ENCODE measurements at places on chromosomes 4 and X.

DNA sequence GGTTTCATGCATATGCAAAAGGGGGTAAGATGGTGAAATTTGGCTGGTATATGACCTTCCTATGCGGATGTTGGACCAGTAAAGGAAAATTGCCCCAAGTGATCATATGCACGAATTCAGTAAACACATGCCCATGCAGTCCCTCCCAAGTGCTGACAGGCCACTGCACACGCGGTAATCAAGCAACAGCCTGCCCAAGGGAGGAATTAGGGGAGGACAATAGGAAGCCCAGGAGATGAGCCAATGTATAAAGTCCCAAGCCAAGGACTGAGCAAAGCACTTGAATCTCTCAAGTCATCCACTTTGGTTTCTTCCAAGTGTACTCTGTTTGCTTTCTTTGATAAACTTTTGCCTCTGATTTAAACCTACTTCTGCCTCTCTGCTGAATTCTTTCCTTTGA is 21.1 kb downstream of the MAGEB16 start:
- DNase-seq, result no peak

DNA sequence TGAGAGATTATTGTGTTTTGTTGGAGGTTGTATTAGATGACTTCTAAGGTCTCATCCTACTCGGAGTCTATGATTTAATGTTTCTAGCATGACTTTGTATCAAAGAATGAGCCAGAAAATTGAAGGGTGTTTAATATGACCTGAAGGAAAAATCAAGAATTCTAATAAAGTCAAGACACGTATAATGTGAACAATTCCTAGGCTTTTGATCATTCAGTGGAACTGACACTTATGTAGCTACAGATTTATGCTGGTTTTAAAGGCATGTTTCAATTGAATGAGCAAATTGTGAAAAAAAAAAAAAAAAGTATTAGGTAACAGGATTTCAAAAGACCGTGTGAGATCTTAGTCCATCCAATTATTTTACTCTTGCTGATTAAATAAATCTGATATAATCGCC is 64.9 kb downstream of the GRID2 start:
- no peak for DNase-seq

DNA sequence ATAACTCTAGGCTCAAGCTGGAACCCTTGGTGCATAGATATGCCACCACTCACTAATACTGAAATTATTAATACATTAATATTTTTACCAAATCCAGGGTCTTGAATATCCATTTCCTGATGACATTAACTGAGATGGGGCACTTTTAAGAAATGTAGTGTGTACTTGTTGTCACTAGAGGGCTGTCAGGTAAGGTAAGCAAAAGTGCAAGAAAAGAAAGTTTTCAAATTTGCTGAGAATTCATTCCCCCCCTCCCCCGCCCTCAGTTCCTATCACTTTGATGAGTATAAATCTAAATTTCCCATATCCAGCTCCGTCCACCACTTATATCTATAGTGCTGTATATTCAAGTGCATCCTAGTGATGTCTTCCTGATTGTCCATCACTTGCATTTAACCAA is 20.5 kb upstream of the WDR44 start:
- DNase-seq, result no peak

- no peak for DNase-seq
Observed at GRCh38 chrX:77977518-77977917, 8.1 kb upstream of the PGAM4 start.

DNA sequence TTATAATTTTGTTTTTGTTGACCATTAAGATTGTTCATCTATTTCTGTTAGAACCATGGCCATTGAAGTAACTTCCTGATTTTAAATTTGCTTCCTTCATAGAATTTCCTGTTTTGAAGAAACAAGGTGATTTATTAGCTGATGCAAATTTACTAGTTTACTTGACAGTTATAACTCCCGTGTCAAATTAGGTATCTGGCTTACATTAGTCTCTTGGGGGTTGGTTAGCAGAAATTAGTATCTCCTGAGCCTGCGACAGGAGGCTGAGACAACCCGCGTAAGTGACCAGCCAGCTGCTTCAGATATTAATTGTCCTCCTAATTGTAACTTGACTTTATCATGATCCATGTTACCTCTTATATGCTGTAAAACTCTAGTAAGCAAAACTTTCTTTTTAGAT is 154.3 kb downstream of the CFAP299 start:
- no peak for DNase-seq

- no peak for DNase-seq
Observed at GRCh38 chr4:153258750-153259149, 54.5 kb downstream of the TRIM2 start.

DNA sequence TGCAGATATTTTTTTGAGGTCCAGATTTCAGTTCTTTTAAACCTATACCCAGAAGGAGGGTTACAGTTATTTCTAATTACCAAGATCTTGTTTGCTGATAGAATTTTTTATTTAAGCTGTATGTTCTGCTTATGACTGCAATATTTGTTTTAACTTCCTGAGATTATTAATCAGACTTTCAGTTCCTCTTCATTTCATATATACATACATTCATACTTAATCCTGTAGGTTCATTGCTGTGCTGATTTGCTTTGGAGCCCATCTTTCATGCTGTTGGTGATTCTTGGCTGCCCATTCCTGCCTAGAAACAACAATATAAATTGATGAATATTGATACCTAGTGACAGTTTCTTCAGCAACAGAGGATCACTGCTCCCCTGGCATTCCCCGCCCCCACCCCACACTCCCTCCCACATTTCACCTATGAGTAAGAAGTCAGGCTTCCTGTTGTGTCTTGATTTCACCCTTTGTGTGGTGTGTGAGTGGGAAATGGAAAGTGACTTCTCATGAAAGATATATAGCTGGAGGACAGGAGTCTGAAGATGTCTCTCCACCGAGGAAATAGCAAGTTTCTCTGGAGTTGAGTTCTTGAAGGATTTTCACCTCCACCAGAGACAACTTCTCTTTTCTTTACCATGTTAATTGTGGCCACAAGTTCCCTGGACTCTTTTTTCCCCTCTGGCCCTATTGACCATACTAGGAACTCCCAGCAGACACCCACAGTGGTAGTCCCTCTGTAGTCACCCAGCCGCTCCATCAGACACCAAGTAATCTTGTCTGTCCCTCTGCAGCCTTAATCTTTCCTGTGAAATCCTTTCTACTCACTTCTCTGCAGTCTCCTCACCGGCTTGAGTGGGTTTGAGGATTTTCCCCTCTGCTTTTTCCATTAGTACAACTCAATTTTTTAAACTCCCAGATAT is 118.4 kb downstream of the ASB9 start:
- DNase-seq, result no peak

DNA sequence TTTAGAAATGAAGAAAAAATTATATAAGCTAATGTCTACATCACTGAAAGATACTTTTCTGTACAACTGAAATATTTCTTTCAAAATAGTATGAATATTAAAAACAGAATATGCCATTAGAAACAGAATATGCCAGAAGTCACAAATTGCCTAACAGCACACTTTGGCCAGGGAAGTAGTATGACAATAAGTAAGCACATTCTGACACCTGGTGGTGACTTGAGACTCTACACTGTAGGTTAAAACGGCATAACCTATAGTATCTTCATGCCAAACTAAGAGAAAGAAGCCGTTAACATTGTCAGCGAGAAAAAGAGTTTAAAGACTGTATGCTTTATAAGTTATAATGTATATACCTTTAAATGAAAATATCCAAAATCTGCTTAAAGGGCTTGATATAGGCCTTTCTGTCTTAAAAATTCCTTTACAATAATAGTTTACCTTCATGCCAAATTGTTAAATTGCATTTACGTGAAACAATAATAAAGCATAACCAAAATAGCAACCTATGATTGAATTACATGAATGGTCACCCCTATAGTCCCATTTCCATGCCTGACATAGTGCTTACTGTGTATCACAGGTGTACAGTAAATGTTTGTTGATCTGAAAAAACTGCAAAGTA is 32.8 kb downstream of the FAM13A start:
- peak; percentile 9 for DNase-seq

GRCh38 chrX:136714626-136715599 is 65.8 kb downstream of the ARHGEF6 start:
- DNase-seq, result no peak

GRCh38 chr4:45629717-45630116 is 494.1 kb downstream of the GABRG1 start:
- DNase-seq, result no peak

DNA sequence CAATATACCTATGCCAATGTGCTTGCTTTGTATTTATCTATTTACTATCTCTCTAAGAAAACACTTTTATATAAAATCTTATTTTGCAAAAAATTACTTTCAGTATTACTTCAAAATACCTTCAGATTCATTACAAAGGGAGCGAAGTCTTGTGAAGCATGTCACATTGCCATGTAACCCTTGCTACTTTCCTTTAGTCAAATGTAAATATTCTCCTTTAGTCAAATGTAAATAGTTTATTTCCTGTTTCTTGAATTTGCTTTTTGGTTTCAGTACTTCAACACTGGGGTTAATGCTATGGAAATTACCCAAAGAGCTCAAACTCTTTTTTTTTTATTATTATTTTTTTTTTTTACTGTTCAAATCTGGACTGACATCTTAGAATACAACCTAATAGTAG is 383.3 kb downstream of the GRXCR1 start:
- DNase-seq, result no peak

DNA sequence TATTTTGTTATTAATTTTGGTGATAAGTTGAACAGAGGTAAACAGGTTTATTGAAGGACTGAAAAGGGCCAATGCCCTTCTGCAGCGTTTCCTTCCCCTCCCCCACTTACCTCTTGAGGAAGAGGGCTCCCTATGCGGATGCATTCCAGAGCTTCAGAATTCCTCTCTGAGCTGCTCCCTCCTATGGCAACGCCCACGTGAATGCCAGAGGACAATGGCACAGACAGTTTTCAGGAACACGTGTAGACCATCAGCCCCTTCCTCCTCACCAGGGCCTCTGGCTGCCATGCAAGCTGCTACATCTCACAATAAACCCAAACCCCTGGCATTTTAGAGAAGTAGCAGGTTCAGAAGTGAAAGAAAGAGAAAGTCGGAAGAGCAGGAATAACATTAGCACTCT is 127.9 kb downstream of the CHRDL1 start:
- DNase-seq, result no peak

GRCh38 chr4:67256388-67257043 is 288.8 kb downstream of the CENPC start:
- no peak for DNase-seq

GRCh38 chr4:20256381-20256881 is 4.7 kb downstream of the SLIT2 start:
- no peak for DNase-seq

- DNase-seq, result no peak
Observed at GRCh38 chrX:49879656-49880277, 483 bp downstream of the USP27X start.

DNA sequence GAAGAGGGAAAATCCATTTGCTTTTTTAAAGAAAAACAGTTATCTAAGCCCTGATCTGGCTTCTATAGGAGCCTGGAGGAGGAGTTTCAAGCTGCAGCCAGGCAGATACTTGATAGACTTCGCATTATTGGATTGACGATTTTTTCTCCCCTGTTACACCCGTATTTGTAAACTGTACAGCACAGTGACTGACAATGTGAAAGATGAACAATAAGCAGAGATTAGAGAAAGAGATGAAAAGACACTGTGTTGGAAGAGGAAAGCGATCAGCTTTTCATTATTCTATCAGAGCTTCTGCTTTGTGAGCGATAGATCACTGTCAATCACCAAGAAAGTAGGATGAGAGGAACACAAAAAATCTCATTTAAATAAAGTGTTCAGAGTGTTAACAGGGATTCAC is 639.2 kb downstream of the TLL1 start:
- no peak for DNase-seq
